ENCODE measurements at places on chromosomes 6 and 20.

- no peak for DNase-seq
These were observed 90.7 kb downstream of the AKAP7 start for GRCh38 chr6:131225959-131226358.

- DNase-seq = no peak
These were observed 92.7 kb upstream of the TCF21 start for GRCh38 chr6:133796235-133796634.

DNA sequence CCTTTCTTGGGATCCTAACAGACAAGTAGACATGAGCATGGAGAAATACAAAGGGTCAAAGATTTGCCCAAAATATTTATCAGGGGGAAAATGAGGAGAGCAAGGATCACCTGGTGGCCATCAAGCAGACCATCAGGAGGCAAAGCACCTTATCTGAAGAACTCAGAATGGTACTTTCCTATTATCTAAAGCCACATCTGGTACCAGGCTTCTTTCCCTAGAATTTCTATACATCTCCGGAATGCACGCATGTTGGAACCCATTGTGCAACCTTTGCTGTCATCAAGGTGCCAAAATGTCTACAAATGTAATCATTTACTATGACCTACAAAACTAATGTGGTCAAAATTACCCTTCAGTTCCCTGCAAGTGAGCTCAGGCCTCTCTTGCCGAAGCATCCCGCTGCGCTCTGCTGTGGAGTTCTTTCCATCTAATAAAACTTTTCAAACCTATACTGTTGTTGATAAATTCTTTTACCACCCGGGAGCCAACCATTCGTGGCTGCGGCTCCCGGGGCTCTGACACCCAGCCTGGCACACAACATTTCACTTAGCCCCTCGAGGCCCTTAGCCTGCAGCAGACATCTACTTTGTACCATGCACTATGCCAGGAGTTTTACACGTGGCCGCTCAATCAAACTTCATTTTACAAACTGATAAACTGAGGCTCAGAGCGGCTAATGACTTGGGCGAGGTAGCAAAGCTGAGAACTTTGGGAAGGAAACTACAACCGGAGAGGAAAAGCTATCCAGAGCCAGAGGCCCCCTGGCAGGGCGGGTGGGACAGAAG lies 3.8 kb upstream of the CPXM1 start:
- no peak for DNase-seq

DNA sequence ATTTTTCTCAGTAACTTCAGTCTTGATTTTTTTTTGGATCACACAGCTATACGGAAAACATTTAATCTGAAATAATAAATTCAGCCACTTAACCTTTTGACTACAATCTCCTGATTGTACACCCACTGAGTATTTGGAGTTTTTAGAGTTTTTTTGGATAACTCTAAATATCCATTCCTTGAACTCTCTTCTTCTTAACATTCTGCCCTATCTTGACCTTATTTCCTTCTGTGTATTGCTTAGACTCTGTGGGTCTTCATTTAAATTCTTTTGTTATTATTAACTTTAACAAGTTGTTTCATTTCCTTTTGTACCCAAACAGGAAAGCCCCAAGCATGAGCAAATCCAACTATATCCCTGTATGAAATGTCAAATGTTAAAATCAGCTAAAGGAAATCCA lies 170.2 kb upstream of the PTCHD4 start:
- DNase-seq = no peak

GRCh38 chr6:165308926-165309731 lies at the start of gene C6orf118:
TSS of gene C6orf118 (minus strand) at chr6:165309605. CDS start at chr6:165309586, 19 bp downstream.
- DNase-seq = peak; percentile 13

DNA sequence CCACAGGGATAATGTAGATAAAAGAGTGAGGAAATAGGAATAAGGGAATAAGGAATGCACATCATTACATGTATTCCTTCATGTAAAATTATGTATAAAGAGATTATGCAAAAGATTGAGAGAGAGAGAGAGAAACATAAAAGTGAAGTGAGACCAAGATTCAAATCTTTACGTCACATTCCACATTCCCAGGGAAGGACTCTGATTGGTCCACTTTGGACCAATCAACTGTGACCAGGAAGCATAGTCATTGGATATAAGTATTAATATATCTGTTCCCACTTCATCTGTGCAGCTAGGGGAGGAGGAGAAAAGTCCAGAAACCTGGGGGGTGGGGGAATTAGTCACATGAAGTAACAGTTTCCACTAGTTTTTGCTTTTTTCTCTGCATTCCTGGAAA lies 66.4 kb downstream of the SLC2A10 start:
- no peak for DNase-seq

DNA sequence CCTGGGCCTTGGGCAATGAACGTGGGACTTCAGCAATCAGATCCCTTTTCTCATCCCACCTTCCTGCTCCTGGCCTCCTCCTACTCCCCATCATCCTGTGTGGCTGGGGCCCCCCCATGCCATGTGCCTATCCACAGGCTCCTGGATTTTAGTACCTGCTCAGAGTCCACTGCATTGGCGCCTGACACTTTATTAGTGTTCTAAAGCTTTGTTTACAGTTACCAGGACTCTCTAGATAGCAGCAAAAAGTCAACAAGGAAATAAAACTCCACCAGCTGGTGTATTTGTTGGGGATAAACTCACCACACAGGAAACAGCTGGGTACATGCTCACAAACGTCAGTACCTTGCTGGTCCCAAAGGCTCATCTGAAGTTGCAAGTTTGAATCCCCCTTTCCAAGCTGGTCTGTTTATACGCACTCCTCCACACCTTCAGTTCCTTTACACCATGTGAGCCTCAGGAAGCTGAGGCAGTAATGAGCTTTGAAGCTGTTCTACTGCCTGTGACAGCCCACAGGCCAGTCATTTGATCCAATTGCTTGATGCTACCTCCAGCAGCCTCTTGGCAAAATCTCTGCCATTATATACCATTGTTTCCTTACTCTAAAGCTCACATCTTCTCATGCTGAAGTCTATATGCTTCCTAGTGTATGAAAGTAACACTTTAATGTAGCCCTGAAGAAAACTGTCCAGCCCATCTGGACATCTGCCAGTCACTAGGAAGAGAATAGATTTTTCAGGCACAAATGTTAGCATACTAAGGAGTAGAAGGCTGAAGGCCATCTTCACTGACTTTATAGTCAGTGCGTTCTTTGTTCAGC lies 76.6 kb downstream of the ANKEF1 start:
- no peak for DNase-seq

Measured in MV-4-11 (cell line).